GM19239 (cell line): ENCODE measurements at places on chromosomes 1 and 21.

- no peak for DNase-seq
Observed at GRCh38 chr1:16387201-16388188, 20.5 kb downstream of the SZRD1 start.

GRCh38 chr1:97137862-97138514, 416.4 kb downstream of the PTBP2 start:
- DNase-seq, result peak; percentile 14

DNA sequence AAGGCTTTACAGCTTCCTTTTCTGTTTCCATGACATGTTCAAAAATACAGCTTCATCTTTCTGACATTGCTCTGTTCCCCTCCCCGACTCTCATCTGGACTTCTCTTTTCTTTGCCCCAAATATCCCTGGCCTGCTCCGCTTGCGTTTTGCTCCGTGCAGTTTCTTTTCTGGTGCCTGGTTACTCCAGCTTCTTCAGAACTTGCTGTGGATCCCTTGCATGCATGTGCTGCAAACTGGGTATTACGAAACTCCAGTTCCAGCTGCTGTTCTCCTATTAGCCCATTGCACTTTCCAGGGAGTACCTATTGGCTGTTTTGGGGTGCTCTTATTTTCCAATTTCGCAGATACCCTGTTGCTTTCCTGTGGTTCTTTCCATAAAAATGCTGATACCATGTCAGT, 9.9 kb upstream of the NDC1 start:
- DNase-seq, result no peak

GRCh38 chr1:180053594-180054567, 99.3 kb downstream of the CEP350 start:
- no peak for DNase-seq

DNA sequence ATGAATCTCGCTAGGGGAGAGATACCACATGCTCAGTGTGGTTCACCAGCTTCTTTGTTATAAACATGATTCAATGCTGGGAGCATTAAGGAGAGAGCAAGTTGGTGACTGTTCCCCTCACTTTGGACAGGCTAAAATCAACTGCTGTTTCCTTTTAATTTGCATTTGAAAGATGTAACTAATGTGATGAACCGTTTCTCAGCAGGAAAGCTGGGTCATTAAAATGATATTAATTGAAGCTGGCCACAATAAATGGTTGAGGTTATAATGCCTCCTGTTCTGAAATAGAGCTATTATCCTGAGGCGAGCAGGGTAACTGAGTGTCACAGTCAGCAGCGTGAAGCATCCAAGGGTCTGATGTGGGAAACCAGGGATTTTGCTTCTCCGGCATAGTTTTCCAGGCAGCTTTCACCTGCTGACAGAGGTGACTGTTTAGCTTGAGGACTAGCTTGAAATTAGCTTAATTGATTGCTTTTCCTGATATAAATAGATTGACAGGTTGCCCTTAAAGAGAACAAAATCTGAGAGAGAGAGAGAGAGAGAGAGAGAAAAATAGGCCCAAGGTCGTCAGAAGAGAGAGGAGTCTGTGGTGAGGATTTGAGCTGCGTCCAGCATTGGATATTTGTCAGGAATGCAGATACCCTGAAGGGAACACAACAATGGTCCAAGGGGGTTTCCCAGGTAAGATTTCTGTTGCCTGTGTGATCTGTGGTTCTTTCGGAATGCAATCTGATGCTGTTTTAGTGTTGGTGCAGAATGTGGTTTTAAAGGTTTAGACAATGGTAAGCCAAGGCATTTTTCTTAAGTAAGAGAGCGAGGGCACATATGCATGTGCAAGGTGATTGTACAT, 209.7 kb downstream of the PATJ start:
- no peak for DNase-seq

DNA sequence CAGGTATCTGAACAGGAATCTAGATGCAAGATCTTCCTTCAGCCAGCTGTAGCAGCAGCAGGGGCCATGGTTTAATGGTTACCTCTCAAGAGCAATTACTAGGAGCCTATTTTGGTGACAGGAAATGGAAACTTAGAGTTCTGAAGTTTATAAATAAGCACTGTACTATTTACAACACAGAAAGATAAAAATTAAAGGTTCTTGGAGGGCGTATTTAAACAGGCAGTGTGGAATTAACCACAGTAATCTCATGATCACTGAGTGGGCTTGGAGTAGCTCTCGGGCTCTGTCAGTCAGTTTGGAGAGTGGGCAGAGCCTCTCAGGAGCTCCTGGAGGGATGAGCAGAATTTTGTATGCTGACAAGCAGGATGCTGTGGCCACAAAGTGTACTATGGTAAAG, 10.2 kb upstream of the FCRL5 start:
- DNase-seq, result no peak

GRCh38 chr1:9766759-9767442, 56.9 kb downstream of the CLSTN1 start:
- DNase-seq, result no peak

DNA sequence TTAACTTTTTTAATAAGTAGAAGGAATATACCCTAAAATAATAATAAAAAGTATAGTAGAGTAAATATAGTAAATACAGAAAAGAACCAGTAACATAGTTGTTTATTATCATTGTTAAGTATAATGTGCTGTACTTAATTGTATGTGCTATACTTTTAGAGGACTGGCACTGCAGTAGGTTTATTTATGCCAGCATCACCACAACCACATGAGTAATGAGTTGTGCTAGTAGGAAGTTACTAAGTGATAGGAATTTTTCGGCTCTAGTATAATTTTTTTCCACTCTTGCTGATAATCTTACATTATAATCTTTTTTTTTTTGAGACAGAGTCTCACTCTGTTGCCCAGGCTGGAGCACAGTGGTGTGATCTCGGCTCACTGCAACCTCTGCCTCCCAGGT, 71.6 kb downstream of the IVNS1ABP start:
- no peak for DNase-seq

DNA sequence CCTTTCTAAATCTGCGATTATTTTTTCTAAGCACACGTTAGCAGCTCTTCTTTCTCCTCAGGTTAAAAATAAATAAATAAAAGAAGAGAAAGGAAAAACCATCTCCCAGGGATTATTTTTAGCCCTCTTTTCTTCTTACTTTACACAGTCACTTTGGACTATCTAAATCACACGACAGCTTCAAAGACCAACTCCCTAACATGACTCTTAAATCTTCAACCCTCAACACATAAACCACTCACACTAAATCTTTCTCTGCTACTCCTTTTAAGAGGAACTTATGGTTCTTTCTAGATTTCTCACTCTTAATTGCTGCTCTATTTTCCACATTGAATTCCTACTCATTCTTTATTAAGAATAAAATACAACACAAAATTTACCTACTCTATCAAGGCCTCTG, 1095.0 kb upstream of the B3GALT2 start:
- no peak for DNase-seq

- no peak for DNase-seq
Observed at GRCh38 chr1:66475940-66476339, 58.0 kb upstream of the SGIP1 start.
